ENCODE measurements at places on chromosomes 2 and 18. TPM values are rescaled to one million over a fixed set of nuclear protein-coding genes. Genes with fewer than 3 reads are reported as not detected.

CGREF1 gene
- 4.0 TPM for total RNA-seq

DNA sequence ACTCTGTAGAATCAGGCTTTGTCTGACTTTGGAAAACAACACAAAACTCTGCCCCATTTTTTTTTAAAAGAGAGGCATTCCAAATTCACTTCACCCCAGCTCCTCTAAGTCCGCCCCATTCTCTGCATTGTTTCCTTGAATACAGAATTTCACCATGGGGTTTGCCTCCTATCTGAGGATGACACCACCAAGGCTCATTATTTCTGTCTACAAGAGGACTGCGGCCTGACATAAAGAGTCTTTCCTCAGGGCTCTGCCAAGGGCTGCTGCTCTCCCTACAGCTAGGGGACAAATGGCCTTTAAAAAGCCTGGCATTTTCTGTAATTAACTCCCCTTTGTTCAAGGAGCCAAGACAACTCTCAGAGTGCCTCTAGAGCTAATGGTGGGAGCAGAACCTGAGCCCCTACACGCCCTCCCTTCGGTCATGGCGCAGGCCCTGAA is 4.6 kb downstream of the CHST10 start:
- DNase-seq, result no peak

GRCh38 chr2:239056611-239057010 is 208.7 kb downstream of the TWIST2 start:
- DNase-seq, result no peak

SLC19A3 gene
- total RNA-seq, result not detected

GRCh38 chr2:3588084-3588483 is 6.8 kb upstream of the COLEC11 start:
- no peak for DNase-seq

CABLES1 gene
- total RNA-seq, result 71.1 TPM

DNA sequence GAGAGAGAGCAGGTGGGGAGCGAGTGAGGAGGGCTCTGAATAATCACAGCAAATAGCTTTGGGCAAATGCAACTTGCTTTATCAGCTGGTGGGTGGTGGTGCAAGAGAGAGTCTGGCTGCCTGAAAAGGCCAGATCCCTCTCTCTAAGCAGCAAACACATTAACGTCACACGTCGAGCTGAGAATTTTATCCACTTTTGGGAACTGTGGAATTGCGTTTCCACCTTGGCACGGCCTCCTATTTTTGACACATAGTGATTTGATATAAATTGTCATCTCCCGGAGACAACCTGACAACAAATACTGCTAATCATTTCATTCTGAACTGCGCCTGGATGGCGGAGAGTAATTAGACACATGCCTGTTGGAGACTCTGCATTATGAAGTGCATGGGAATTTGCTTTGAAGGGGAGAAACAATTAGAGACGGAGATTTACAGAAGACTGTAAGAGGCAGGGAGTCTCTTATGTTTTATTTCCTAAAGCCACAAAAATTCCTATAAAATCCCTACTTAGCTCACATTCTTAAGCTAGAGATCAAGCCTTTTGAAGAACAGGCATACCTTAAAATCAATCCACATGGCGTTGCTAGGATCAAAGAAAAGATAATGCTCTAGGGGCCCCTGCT is 634.1 kb downstream of the TDRD15 start:
- DNase-seq, result no peak

Measured in endothelial cell of umbilical vein (primary cell).